Peyer's patch (tissue), 4 donors: ENCODE measurements at places on chromosomes 3 and 15. TPM values are rescaled to one million over a fixed set of nuclear protein-coding genes. Genes with fewer than 3 reads are reported as not detected.

GRCh38 chr3:76954412-76954811 lies 85.5 kb upstream of the ROBO2 start:
- DNase-seq: no peak

The PIAS1 gene
- total RNA-seq: 75.1 TPM

DNA sequence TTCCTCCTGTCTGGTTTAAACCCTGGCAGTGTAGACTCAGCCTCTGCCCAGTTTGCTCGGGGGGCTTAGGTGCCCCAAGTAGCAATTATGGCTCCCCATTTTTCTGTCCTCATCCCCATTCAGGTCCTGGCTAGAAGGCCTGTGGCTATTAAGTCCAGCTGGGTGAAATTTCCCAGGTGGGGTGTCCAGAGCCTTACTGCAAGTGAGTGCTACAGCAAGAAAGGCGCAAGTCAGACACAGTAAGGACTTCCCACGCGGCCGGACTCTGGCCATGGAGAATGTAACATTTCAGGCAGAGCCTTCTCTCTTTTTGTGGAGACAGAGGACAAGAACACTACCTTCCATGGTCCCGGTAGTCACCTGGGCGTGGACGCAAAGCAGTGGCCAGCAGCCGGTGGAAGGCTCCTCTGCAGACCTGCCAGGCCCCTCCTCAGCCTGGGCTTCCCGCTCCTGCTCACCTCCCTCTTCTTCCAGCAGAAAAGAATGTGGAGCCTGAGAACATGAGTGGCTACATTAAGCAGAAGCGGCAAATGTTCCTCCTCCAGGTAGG lies 23.3 kb downstream of the CFAP100 start:
- DNase-seq: no peak

The CILP gene
- total RNA-seq: 20.6 TPM

The LTK gene
- total RNA-seq: 13.8 TPM

The TRIM59 gene
- total RNA-seq: 2.5 TPM

DNA sequence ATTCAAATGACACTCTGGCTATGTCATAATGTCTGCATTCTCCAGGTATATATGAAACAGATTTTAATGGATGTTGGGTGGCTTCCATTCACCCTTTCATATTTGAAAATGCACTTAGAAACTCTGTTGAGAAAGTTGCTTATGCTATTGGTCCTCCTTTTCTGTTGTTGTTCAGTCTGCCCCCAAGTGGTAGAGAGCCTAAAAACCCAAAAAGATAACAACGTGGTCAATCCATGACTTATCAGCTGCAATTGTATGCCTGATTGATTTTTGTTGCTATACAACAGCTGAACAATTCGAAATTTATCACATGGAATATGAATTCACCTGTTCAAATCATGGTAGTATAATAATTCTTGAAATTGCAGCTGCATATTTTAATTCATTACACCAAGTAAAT lies 279.8 kb downstream of the ROBO2 start:
- DNase-seq: no peak

- DNase-seq: no peak
These were observed 38.5 kb upstream of the FOXP1 start for GRCh38 chr3:71621825-71622537.

GRCh38 chr3:56135941-56136340 lies 332.3 kb downstream of the ERC2 start:
- DNase-seq: no peak

GRCh38 chr15:99616773-99617342 lies 51.1 kb downstream of the MEF2A start:
- no peak for DNase-seq

- DNase-seq: no peak
These were observed 14.0 kb upstream of the UACA start for GRCh38 chr15:70777170-70777926.

GRCh38 chr3:157130467-157131251 lies 29.3 kb downstream of the CCNL1 start:
- DNase-seq: peak; percentile 91

- DNase-seq: no peak
These were observed 87.5 kb downstream of the GAP43 start for GRCh38 chr3:115710799-115711198.

DNA sequence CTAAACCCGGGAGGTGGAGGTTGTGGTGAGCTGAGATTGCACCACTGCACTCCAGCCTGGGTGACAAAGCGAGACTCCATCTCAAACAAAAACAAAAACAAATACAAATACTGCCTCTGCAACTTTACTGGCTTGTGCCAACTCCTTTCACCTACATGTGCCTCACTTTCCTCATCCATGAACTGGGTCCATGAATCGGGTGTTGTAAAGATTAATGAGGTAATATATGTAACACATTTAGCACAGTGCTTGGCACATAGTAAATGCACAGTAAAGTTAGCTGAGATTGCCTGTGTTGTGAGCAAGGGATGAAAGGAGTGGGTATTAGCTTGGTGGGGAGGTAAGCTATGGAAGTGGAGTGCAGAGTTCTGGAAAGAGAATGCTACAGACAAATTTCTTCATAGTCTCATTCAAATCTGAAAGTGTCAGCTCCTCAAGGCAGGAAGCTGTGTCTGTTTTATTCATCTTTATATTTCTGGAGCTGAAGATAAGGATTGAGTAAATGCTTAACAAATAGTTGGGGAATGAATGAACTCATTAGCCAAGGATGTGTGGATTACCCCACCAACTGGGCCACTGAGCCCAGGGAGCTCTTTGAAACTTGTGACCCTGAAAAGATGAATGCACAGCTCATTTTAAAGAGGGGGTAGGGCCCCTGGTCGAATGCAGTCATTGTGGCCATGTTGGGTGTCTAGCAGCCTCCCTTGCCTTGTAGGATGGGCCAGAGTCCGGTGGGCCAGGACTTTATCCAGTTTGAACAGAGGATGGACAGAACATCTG lies 7.7 kb upstream of the CDCP1 start:
- DNase-seq: no peak

DNA sequence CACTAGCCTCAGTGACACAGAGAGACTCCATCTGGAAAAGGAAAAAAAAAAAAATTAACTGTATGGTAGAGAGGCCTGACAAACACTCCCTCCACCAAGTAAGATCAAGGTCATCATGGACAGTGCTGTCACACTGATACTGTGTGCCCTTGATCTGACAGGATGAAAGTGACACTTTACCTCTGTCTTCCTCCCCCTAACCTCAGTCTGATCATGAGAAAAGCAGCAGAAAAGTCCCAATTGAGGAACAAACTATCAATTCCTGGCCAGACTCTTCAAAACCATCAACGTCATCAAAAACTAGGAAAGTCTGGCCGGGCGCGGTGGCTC lies 26.7 kb downstream of the PGPEP1L start:
- no peak for DNase-seq

The ITIH4 gene
- 19.8 TPM for total RNA-seq

DNA sequence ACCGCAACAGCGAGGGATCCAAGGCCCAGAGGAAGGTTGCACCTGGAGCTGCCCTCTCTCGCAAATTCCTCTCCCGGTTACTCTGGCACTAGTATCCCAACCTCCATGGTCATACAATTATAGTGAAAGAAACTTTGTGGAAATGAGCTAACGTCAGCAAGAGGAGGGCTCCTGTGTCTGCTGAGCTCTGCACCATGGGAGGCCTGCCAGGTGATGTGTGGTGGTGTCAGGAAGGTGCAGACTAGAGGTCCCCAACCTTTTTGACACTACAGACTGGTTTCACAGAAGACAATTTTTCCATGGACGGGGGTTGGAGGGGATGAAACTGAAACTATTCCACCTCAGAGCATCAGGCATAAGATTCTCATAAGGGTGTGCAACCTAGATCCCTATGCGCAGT lies 13.2 kb upstream of the IQCF6 start:
- DNase-seq: no peak

The MKRN3 gene
- total RNA-seq: not detected

DNA sequence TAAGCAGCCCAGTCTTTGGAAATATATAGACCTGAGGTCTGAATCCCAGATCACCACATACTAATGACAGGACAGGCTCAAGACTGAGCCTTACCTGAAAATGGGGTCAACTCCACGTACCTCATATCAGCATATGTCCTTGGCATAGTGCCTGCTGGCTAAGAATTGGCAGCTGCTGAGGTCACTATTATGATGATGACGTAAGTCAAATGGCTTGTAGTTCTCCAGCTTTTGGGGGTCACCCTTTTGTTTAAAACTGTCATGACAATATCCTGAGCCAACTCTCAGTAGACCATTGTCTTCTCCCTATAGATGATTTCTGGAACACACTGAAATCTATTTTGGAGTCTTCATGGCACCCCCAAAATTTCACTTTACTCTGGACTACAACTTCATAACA lies 16.8 kb upstream of the CADPS start:
- DNase-seq: no peak

The ACAP2 gene
- total RNA-seq: 63.7 TPM
